Tracheal epithelial cell (primary cell): ENCODE measurements at places on chromosomes 16 and 17. TPM values are rescaled to one million over a fixed set of nuclear protein-coding genes. Genes with fewer than 3 reads are reported as not detected.

BLMH gene
- total RNA-seq: 13.3 and 14.5 TPM in 2 replicates

ZSWIM7 gene
- total RNA-seq: 18.5 and 18.6 TPM in 2 replicates

SERPINF2 gene
- 2.2 and 4.0 TPM in 2 replicates for total RNA-seq

BTBD17 gene
- not detected in 2 replicates for total RNA-seq

ODAD4 gene
- 0.72 TPM in 1 of 2 replicates, not detected in the other for total RNA-seq

SPIRE2 gene
- total RNA-seq: 1.1 and 2.4 TPM in 2 replicates

FXR2 gene
- total RNA-seq: 42.8 and 59.8 TPM in 2 replicates

ADAD2 gene
- not detected in 2 replicates for total RNA-seq

KRTAP4-5 gene
- total RNA-seq: not detected in 2 replicates

DYNLRB2 gene
- total RNA-seq: not detected in 2 replicates

CDH16 gene
- total RNA-seq: 2.1 and 4.3 TPM in 2 replicates

EPN3 gene
- 10.7 and 11.1 TPM in 2 replicates for total RNA-seq

LPCAT2 gene
- total RNA-seq: 9.4 and 18.5 TPM in 2 replicates

KRT25 gene
- not detected in 2 replicates for total RNA-seq

HLF gene
- total RNA-seq: under 0.01 and 0.24 TPM in 2 replicates

GPRC5B gene
- 0.21 and 1.2 TPM in 2 replicates for total RNA-seq

MVP gene
- total RNA-seq: 104 and 244 TPM in 2 replicates

DNASE1L2 gene
- not detected in 2 replicates for total RNA-seq

CRYM gene
- total RNA-seq: 0.64 and 1.2 TPM in 2 replicates

CA4 gene
- not detected in 2 replicates for total RNA-seq

TMC5 gene
- total RNA-seq: 0.43 TPM in 1 of 2 replicates, not detected in the other

REXO5 gene
- total RNA-seq: 2.7 and 4.0 TPM in 2 replicates

FOXK2 gene
- 44.1 and 52.1 TPM in 2 replicates for total RNA-seq

TMEM98 gene
- 19.0 and 96.4 TPM in 2 replicates for total RNA-seq

LRRC75A gene
- under 0.01 TPM in 1 of 2 replicates, not detected in the other for total RNA-seq

SPDYE4 gene
- not detected in 2 replicates for total RNA-seq

PIMREG gene
- 4.1 TPM in 1 of 2 replicates, not detected in the other for total RNA-seq

KIF2B gene
- not detected in 2 replicates for total RNA-seq

B4GALNT2 gene
- total RNA-seq: 0.24 and 1.3 TPM in 2 replicates

HELZ gene
- 34.7 and 41.9 TPM in 2 replicates for total RNA-seq

ITGB4 gene
- 367 and 716 TPM in 2 replicates for total RNA-seq

TBC1D3K gene
- total RNA-seq: not detected in 2 replicates

LRRC45 gene
- total RNA-seq: 12.3 and 13.9 TPM in 2 replicates

ACE gene
- 0.72 and 0.85 TPM in 2 replicates for total RNA-seq

MT1G gene
- 4.1 TPM in 1 of 2 replicates, not detected in the other for total RNA-seq

FOXL1 gene
- 0.72 and 2.8 TPM in 2 replicates for total RNA-seq

TMEM220 gene
- total RNA-seq: 0.96 and 2.8 TPM in 2 replicates

FGF11 gene
- 23.7 and 32.8 TPM in 2 replicates for total RNA-seq

CD300LB gene
- total RNA-seq: not detected in 2 replicates

SGSM2 gene
- total RNA-seq: 17.1 and 40.0 TPM in 2 replicates

GAN gene
- total RNA-seq: 12.8 and 16.6 TPM in 2 replicates

C16orf96 gene
- total RNA-seq: under 0.01 TPM in 1 of 2 replicates, not detected in the other

KRTAP4-4 gene
- not detected in 2 replicates for total RNA-seq

COX4I1 gene
- total RNA-seq: 442 and 473 TPM in 2 replicates

CCDC102A gene
- 6.2 and 9.6 TPM in 2 replicates for total RNA-seq

HAP1 gene
- 1.2 and 1.3 TPM in 2 replicates for total RNA-seq

ENPP7 gene
- total RNA-seq: not detected in 2 replicates

TIGD7 gene
- 2.2 and 3.6 TPM in 2 replicates for total RNA-seq

SYNGR3 gene
- 4.7 and 4.8 TPM in 2 replicates for total RNA-seq

TSNAXIP1 gene
- 0.85 TPM in 1 of 2 replicates, not detected in the other for total RNA-seq
